Testis (tissue), 5 donors: ENCODE measurements at places on chromosomes 11 and 22.

DNA sequence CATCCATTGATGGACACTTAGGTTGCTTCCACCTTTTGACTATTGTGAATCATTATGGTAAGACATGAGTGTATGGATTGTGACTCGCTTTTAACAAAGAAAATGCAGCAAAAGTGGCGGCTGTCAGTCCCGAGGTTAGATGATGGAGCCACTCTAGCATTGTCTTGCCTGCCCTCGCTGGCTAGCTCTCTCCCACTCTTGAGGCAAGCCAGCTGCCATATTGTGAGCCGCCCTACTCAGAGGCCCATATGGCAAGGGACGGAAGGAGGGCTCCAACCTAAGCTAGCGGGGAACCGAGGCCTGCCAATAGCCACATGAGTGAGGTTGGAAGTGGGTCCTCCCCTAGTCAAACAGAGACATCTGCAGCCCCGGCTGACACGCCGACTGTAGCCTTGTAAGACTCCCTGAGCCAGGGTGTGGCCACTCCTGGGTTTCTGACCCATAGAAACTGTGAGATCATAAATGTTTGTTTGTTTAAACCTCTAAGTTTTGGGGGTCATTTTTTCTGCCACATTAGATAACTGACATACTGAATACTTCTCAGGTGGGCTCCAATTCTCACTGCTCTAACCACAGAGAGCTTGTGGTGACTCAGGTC is 160.2 kb downstream of the LDLRAD3 start:
- H3K36me3 ChIP-seq, result no peaks in the 10 kb centered on the region
- DNase-seq, result no peak
- peaks cover 7% of the 10 kb centered on the region for H3K4me1 ChIP-seq
- no peak overlapping the region for H3K4me3 ChIP-seq
- no peaks in the 10 kb centered on the region for H3K27me3 ChIP-seq

- no peaks in the 10 kb centered on the region for H3K4me1 ChIP-seq
- no peaks in the 10 kb centered on the region for H3K36me3 ChIP-seq
- H3K27ac ChIP-seq, result no peak overlapping the region
- H3K27me3 ChIP-seq, result no peaks in the 10 kb centered on the region
Measured at GRCh38 chr11:133360860-133361688, 171.2 kb downstream of the OPCML start.

DNA sequence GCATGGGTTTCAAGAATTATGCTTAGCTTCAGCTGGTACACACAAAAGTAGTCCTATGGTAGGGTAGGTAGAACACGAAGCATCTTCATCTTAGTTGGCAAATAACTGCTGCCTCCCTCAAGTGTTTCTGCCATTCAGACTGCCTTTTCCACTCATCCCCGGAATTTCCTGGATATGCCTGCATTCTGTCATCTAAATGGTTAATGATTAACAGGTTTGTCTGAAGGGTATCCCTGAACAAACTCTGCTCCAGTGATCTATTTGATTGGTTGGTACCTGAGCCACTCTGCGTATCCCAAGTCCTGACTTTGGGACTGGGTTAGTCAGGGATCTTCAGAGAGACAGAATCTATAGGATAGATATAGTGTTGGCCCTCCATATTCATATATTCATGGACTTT is 272.3 kb upstream of the RAG2 start:
- H3K4me1 ChIP-seq, result no peaks in the 10 kb centered on the region
- H3K4me3 ChIP-seq, result no peak overlapping the region
- H3K27ac ChIP-seq, result no peak overlapping the region

- no peaks in the 10 kb centered on the region for H3K36me3 ChIP-seq
- no peaks in the 10 kb centered on the region for H3K27me3 ChIP-seq
- DNase-seq, result no peak
Measured at GRCh38 chr11:104073950-104074705, 37.7 kb downstream of the DDI1 start.

- no peak for DNase-seq
- H3K36me3 ChIP-seq, result no peaks in the 10 kb centered on the region
- H3K4me1 ChIP-seq, result no peaks in the 10 kb centered on the region
- H3K27me3 ChIP-seq, result no peaks in the 10 kb centered on the region
Measured at GRCh38 chr11:101133190-101133589, 3.6 kb upstream of the PGR start.
